ENCODE measurements at places on chromosomes 6 and 20. TPM values are rescaled to one million over a fixed set of nuclear protein-coding genes. Genes with fewer than 3 reads are reported as not detected.

JPH2 gene
- total RNA-seq: 0.43 TPM

PDE7B gene
- 58.1 TPM for total RNA-seq

TRIM40 gene
- not detected for total RNA-seq

SPATS1 gene
- not detected for total RNA-seq

HLA-DRA gene
- not detected for total RNA-seq

DEFB115 gene
- total RNA-seq: not detected

BHLHE23 gene
- total RNA-seq: not detected

HCRTR2 gene
- not detected for total RNA-seq

SNAP25 gene
- 3.7 TPM for total RNA-seq

CENPQ gene
- total RNA-seq: 4.0 TPM

ALDH8A1 gene
- 0.46 TPM for total RNA-seq

ECT2L gene
- total RNA-seq: not detected

BPIFB4 gene
- not detected for total RNA-seq

RAB32 gene
- total RNA-seq: 111 TPM

GGTLC1 gene
- total RNA-seq: not detected

RRAGD gene
- total RNA-seq: 0.14 TPM

GPR6 gene
- not detected for total RNA-seq

PPP1R3G gene
- total RNA-seq: 2.8 TPM

PTCRA gene
- not detected for total RNA-seq

CRISP3 gene
- total RNA-seq: not detected

GPLD1 gene
- total RNA-seq: 0.14 TPM

FAM184A gene
- 0.46 TPM for total RNA-seq

FOXA2 gene
- total RNA-seq: under 0.01 TPM

PGC gene
- total RNA-seq: not detected

Measured in smooth muscle cell of bladder (primary cell).